ENCODE measurements at places on chromosomes 1 and 21. TPM values are rescaled to one million over a fixed set of nuclear protein-coding genes. Genes with fewer than 3 reads are reported as not detected.

MRPS6 gene
- 29.1 TPM for total RNA-seq

CA6 gene
- total RNA-seq, result not detected

SLC45A3 gene
- total RNA-seq, result 0.37 TPM

IL20 gene
- total RNA-seq, result not detected

PLPPR4 gene
- total RNA-seq, result under 0.01 TPM

PGBD5 gene
- not detected for total RNA-seq

SPRR4 gene
- total RNA-seq, result not detected

IGSF5 gene
- not detected for total RNA-seq

CR1L gene
- not detected for total RNA-seq

LPAR3 gene
- 0.37 TPM for total RNA-seq

ZNF593OS gene
- total RNA-seq, result under 0.01 TPM

CACNA1S gene
- not detected for total RNA-seq

IFI44 gene
- 26.5 TPM for total RNA-seq

ADORA1 gene
- total RNA-seq, result 0.59 TPM

DMRTA2 gene
- total RNA-seq, result not detected

ALX3 gene
- not detected for total RNA-seq

PLA2G5 gene
- 4.5 TPM for total RNA-seq

SLAMF1 gene
- not detected for total RNA-seq

SLFNL1 gene
- 0.20 TPM for total RNA-seq

KCNE2 gene
- not detected for total RNA-seq

CSMD2 gene
- 0.37 TPM for total RNA-seq

ST6GALNAC3 gene
- total RNA-seq, result 0.39 TPM

RIMKLA gene
- not detected for total RNA-seq

C1orf185 gene
- total RNA-seq, result not detected

KDF1 gene
- not detected for total RNA-seq

MROH9 gene
- not detected for total RNA-seq

PTGFR gene
- total RNA-seq, result 66.5 TPM

HAO2 gene
- total RNA-seq, result not detected

FMN2 gene
- 15.4 TPM for total RNA-seq

MEX3A gene
- total RNA-seq, result 0.73 TPM

VCAM1 gene
- total RNA-seq, result 0.37 TPM

SPRR2F gene
- not detected for total RNA-seq

HSPG2 gene
- total RNA-seq, result 123 TPM

MTHFR gene
- 32.0 TPM for total RNA-seq

BARHL2 gene
- total RNA-seq, result not detected

TEDDM1 gene
- total RNA-seq, result not detected

SAMD11 gene
- total RNA-seq, result 0.20 TPM

ATP6V1G3 gene
- total RNA-seq, result not detected

PRAMEF14 gene
- not detected for total RNA-seq

LRRC71 gene
- not detected for total RNA-seq

RPRD2 gene
- total RNA-seq, result 8.8 TPM

NOS1AP gene
- total RNA-seq, result not detected

APOBEC4 gene
- total RNA-seq, result not detected

SPOCD1 gene
- 39.7 TPM for total RNA-seq

ACTL8 gene
- 0.37 TPM for total RNA-seq

ZMYND12 gene
- total RNA-seq, result 0.39 TPM

SOD1 gene
- 163 TPM for total RNA-seq

MEAF6 gene
- total RNA-seq, result 51.8 TPM

C8B gene
- not detected for total RNA-seq

SPAG17 gene
- total RNA-seq, result not detected

C1QC gene
- not detected for total RNA-seq
